ENCODE measurements at places on chromosomes 3 and 15. TPM values are rescaled to one million over a fixed set of nuclear protein-coding genes. Genes with fewer than 3 reads are reported as not detected.
A peak's percentile ranks its signal among the peaks of the same experiment; 100 is the strongest.

- H3K27ac ChIP-seq, result no peak overlapping the region
- no peak for DNase-seq
Observed at GRCh38 chr3:176776622-176777175, 420.6 kb downstream of the TBL1XR1 start.

- no peak overlapping the region for H3K27ac ChIP-seq
- no peaks in the 10 kb centered on the region for H3K4me1 ChIP-seq
- no peak overlapping the region for H3K4me3 ChIP-seq
- no peaks in the 10 kb centered on the region for H3K27me3 ChIP-seq
Observed at GRCh38 chr15:80512726-80513660, 108.8 kb downstream of the ARNT2 start.

DNA sequence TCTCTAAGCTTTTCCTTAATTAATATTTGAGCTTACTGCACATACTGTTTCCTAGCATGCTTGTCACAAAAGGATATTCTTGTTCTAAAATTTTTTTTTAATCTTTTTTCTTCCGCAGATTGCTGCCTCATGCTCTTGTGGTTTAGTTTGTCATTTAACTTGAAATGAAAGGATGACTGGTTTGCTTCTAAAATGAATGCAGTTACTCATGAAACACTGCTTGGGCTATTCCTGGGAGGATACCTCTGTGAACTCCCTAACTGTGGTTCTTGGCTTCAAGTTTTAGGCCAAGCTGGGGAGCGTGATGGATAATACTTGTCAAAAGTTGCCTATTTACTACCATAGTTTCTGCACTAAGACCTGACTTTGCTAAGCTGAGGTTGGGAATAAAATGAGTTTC is 64.0 kb downstream of the USP13 start:
- no peak overlapping the region for H3K4me3 ChIP-seq
- H3K36me3 ChIP-seq, result no peaks in the 10 kb centered on the region
- DNase-seq, result no peak
- no peaks in the 10 kb centered on the region for H3K4me1 ChIP-seq

DNA sequence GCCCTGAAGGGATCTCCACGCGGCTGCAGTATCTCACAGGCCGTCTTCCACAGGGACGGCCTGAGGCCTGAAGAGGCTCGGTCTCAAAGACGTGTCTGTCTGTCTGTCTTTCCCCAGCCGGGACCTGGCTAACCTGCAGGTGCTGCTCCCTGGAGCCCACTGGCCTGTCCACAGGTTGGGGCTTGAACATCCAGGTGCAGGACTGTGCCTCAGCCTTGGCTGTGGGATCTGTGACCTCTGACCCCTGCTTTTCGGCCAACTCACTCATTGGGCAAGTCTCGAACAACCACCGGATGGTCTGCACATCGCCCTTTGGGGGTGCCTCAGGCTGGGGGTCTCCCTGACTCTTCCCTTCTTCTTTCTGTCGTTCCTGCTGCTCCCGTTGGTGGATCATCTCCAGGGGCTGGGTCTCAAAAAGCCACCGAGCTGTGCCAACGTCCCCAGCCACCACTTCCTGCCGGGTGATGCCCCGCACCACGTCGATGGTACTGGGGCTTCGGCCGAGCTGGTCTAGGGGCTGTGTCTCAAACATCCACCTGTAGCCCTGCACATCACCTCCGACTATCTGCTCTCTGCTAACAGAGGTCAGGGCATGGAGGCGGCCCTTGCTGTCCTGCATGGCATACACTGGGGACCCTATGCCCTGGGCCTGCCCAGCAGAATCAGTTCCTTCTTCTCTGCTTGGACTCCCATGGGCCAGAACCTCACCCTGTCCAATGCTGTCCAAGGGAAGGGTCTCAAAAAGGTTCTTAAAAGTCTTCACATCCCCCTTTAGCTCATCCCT is 4.8 kb downstream of the XIRP1 start:
- DNase-seq, result no peak
- no peaks in the 10 kb centered on the region for H3K4me1 ChIP-seq
- no peak overlapping the region for H3K27ac ChIP-seq
- H3K27me3 ChIP-seq, result no peaks in the 10 kb centered on the region

- H3K27ac ChIP-seq, result peak overlapping the region; percentile 59
- H3K36me3 ChIP-seq, result no peaks in the 10 kb centered on the region
- H3K4me3 ChIP-seq, result no peak overlapping the region
- peaks cover 27% of the 10 kb centered on the region for H3K4me1 ChIP-seq
Observed at GRCh38 chr15:60683156-60683555, 204.2 kb upstream of the ICE2 start.

- no peak for DNase-seq
- no peak overlapping the region for H3K27ac ChIP-seq
- H3K36me3 ChIP-seq, result no peaks in the 10 kb centered on the region
- no peaks in the 10 kb centered on the region for H3K27me3 ChIP-seq
- no peak overlapping the region for H3K4me3 ChIP-seq
Observed at GRCh38 chr3:141331377-141332318, 36.7 kb upstream of the ZBTB38 start.

Gene SCG5
- total RNA-seq, result 2.6 TPM

Gene CORO2B
- 0.18 TPM for total RNA-seq

- no peaks in the 10 kb centered on the region for H3K36me3 ChIP-seq
- DNase-seq, result no peak
- H3K4me1 ChIP-seq, result peaks cover 13% of the 10 kb centered on the region
- H3K27me3 ChIP-seq, result no peaks in the 10 kb centered on the region
- no peak overlapping the region for H3K4me3 ChIP-seq
- H3K27ac ChIP-seq, result peak overlapping the region; percentile 86
Observed at GRCh38 chr3:43641306-43642114, 19.7 kb upstream of the ANO10 start.
